ENCODE measurements at places on chromosomes 3 and 15.

- H3K27ac ChIP-seq, result no peak overlapping the region
- H3K4me3 ChIP-seq, result no peak overlapping the region
- H3K36me3 ChIP-seq, result peaks cover 5% of the 10 kb centered on the region
- no peaks in the 10 kb centered on the region for H3K27me3 ChIP-seq
- no peaks in the 10 kb centered on the region for H3K4me1 ChIP-seq
- peak; percentile 75 for DNase-seq
These were observed 31.5 kb upstream of the TFDP2 start for GRCh38 chr3:142180761-142181362.

- H3K4me3 ChIP-seq, result no peak overlapping the region
- no peaks in the 10 kb centered on the region for H3K36me3 ChIP-seq
- peak; percentile 7 for DNase-seq
- H3K4me1 ChIP-seq, result peaks cover 13% of the 10 kb centered on the region
These were observed 413.8 kb upstream of the CCDC54 start for GRCh38 chr3:106963442-106963841.

DNA sequence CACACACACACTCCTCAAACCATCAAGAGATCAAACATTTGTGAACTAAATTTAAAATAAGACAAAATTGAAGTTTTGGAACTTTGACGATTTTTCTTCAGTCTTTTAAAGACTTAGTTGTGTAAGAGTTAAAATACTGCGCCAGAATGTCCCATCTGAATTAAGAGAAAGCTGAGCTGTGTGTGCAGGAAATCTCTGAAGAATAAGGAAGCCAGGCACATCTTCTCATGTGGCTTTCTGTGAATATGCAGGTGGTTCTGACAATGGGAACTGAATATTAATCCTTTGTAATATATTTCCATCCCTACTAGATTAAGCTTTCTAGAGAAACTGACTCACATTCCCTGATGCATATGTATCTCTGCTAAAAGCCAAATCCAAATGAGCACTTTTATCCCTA lies 60.1 kb upstream of the ICE2 start:
- H3K27me3 ChIP-seq, result no peaks in the 10 kb centered on the region
- no peaks in the 10 kb centered on the region for H3K4me1 ChIP-seq
- no peaks in the 10 kb centered on the region for H3K36me3 ChIP-seq
- H3K4me3 ChIP-seq, result no peak overlapping the region
- no peak overlapping the region for H3K27ac ChIP-seq

GRCh38 chr3:168113848-168114247 lies 18.1 kb upstream of the GOLIM4 start:
- H3K4me3 ChIP-seq, result no peak overlapping the region
- no peak for DNase-seq
- H3K27me3 ChIP-seq, result no peaks in the 10 kb centered on the region
- H3K36me3 ChIP-seq, result no peaks in the 10 kb centered on the region

DNA sequence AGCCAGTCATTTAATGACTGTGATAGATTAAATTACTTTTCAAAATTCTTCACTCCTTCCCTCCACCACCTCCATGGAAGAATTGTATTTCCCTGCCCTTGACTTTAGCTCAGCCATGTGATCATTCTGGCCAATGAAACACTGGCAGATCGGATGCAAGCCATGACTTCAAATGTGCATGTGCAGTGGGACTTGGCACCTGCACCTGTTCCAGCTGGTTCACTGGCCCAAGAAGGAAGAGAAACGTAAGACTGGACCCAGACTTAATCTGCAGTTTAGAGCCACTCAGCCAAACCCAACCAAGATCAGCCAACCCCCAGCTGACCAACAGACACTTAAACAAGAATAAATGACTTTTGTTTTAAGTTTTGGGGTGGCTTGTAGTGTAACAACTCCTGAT lies 11.8 kb downstream of the DPH3 start:
- H3K4me1 ChIP-seq, result peaks cover 15% of the 10 kb centered on the region
- H3K27me3 ChIP-seq, result peaks cover 8% of the 10 kb centered on the region
- H3K36me3 ChIP-seq, result peaks cover 4% of the 10 kb centered on the region

- H3K36me3 ChIP-seq, result peaks cover 9% of the 10 kb centered on the region
- no peak overlapping the region for H3K4me3 ChIP-seq
- peaks cover 12% of the 10 kb centered on the region for H3K4me1 ChIP-seq
- DNase-seq, result no peak
- no peak overlapping the region for H3K27ac ChIP-seq
- H3K27me3 ChIP-seq, result no peaks in the 10 kb centered on the region
These were observed 46.1 kb downstream of the METTL6 start for GRCh38 chr3:15380980-15381890.

- no peak for DNase-seq
- no peaks in the 10 kb centered on the region for H3K4me1 ChIP-seq
- H3K4me3 ChIP-seq, result no peak overlapping the region
- no peaks in the 10 kb centered on the region for H3K27me3 ChIP-seq
- no peaks in the 10 kb centered on the region for H3K36me3 ChIP-seq
These were observed 9.6 kb upstream of the HDC start for GRCh38 chr15:50275091-50275490.

DNA sequence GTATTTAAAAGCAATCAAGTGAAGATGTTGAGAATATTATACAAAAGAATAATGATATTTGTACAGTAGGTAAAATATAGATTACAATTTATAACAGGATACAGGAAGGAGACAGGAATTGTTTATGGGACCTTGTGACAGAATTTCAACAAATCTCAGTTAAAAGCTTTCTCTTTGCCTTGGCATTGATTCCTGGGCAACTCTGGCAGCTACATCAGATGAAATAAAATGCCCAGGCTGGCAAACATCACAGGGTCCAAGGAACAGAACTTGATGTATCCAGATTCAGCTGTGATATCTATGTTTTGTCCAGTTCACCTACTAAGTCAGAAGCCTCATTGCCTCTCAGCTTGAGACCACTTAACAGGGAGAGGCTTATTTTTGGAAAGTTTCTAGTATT lies 473.1 kb downstream of the MCTP2 start:
- no peaks in the 10 kb centered on the region for H3K4me1 ChIP-seq
- DNase-seq, result no peak
- no peaks in the 10 kb centered on the region for H3K27me3 ChIP-seq
- no peak overlapping the region for H3K4me3 ChIP-seq

GRCh38 chr3:110362751-110363150 lies 708.9 kb upstream of the NECTIN3 start:
- no peak for DNase-seq
- H3K27ac ChIP-seq, result no peak overlapping the region
- H3K27me3 ChIP-seq, result no peaks in the 10 kb centered on the region
- H3K4me1 ChIP-seq, result no peaks in the 10 kb centered on the region

GRCh38 chr3:53635041-53635440 lies 140.6 kb downstream of the CACNA1D start:
- H3K27me3 ChIP-seq, result no peaks in the 10 kb centered on the region
- no peak overlapping the region for H3K27ac ChIP-seq
- no peaks in the 10 kb centered on the region for H3K36me3 ChIP-seq
- H3K4me3 ChIP-seq, result no peak overlapping the region
- H3K4me1 ChIP-seq, result peaks cover 17% of the 10 kb centered on the region

DNA sequence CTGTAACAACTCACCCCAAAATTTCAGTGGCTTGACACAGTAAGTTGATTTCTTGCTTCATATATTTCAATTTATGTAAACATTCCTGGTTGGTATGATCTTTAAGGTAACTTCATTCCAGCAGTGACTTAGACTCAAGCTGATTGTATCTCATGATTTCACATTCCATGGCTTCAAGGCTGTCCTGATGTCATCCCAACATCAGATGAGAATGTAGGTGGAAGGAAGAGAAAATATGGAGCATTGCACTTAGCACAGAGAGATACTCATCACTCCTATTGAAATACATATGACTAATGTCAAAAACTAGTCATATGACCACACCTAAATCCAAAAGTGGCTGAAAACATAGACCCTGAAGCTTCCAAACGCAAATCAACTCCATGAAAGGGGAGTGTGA lies 793.8 kb downstream of the TBL1XR1 start:
- H3K27ac ChIP-seq, result no peak overlapping the region
- no peaks in the 10 kb centered on the region for H3K36me3 ChIP-seq
- no peak for DNase-seq
- H3K4me3 ChIP-seq, result no peak overlapping the region

- no peak overlapping the region for H3K27ac ChIP-seq
- H3K27me3 ChIP-seq, result no peaks in the 10 kb centered on the region
- H3K36me3 ChIP-seq, result no peaks in the 10 kb centered on the region
- DNase-seq, result no peak
These were observed 116.3 kb downstream of the DTWD1 start for GRCh38 chr15:49737127-49737526.

DNA sequence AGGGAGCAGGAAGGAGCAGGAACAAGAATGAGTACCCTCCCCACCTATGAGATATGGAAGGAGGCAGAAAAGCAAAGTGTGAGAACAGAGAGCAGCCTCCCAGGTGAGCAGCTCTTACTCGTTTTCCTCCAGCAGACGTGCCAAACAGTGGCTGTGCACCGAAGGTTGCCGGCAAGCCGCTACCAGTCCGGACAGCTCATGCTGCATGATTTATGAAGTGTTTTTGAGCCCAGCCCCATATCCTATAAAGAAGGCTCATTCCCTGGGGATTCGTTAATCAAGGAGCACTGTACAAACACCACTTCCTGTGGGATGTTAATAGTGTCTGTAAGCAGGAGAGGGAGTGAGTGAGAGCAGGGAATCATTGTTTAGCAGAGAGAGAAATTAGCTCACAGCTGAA lies 118.3 kb upstream of the FOXB1 start:
- H3K36me3 ChIP-seq, result no peaks in the 10 kb centered on the region
- peaks cover 78% of the 10 kb centered on the region for H3K27me3 ChIP-seq
- H3K4me3 ChIP-seq, result no peak overlapping the region
- H3K4me1 ChIP-seq, result peaks cover 15% of the 10 kb centered on the region
- H3K27ac ChIP-seq, result no peak overlapping the region

DNA sequence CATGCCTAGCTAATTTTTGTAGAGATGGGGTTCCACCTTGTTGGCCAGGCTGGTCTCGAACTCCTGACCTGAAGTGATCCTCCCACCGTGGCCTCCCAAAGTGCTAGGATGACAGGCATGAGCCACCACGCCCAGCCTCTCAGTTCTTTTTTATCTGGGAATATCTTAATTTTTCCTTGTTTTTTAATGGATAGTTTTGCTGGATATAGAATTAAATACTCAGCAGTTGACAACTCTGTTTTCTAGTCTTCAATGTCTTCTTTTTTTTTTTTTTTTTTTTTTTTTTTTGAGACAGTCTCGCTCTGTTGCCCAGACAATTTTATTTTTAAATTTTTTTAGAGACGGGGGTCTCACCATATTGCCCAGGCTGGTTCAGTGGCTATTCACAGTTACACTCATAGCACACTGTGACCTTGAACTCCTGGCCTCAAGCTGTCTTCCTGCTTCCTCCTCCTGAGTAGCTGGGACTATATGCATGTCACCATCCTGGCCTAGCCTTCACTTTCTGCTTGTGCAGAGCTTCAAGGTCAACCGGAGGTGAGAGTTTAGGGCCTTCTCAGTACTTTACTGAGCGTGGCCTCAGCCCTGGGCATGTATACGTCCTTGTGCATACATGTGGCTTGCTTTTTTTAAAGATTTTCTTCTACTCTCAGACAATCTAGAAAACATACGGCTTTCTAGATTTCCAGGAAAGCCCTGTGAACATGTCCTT lies 120.5 kb downstream of the ZNF609 start:
- peaks cover 18% of the 10 kb centered on the region for H3K36me3 ChIP-seq
- no peak overlapping the region for H3K27ac ChIP-seq
- no peak overlapping the region for H3K4me3 ChIP-seq
- H3K4me1 ChIP-seq, result no peaks in the 10 kb centered on the region
- DNase-seq, result no peak
